Sciatic nerve (tissue), 2 donors: ENCODE measurements at places on chromosomes 16 and 17.
A peak's percentile ranks its signal among the peaks of the same experiment; 100 is the strongest.

GRCh38 chr17:75271955-75272847 is 1.2 kb upstream of the MIF4GD start:
- no peak for DNase-seq

- no peak for DNase-seq
These were observed 3.2 kb downstream of the PITPNA start for GRCh38 chr17:1559047-1560043.

DNA sequence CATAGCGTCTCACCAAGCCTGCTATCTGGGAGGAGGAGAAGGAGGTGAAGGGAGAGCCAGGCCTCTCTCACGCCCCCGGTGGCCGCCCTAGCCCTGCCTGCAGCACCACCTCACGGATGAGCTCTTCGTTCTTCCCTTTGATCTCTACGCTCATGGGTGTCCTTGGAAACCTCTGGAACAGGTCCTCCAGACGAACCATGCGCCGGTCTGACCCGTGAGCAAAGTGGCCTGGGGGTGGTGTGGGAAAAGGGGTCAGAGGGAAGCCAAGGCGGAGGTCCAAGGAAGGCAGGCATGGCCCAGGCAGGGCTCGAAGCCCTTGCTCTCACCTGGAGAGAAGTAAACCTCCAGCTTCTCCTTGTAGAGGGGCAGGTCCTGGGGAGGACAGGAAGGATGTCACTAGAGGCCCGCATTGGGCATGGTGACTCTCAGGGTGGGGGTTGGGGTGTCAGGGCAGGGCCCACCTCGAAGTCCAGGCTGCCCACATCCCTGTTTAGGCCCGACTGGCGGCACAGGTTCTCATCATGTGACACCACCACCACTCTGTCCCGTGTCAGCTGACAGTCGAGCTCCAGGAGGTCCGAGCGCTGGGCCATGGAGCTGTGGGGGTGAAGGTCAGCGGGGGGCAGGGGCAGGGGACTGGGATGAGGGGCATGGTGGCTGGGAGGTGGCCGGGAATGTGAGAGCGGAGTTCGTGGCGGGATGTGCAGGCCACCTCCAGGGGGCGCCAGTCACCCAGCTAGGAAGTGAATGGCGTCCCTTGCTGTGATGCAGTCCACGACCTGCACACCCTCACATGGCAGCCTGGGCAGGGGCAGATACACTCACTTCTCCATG is 923 bp downstream of the GDPD3 start:
- peak; percentile 75 for DNase-seq

- DNase-seq, result no peak
These were observed 26.3 kb upstream of the OR4D1 start for GRCh38 chr17:58121925-58122324.

DNA sequence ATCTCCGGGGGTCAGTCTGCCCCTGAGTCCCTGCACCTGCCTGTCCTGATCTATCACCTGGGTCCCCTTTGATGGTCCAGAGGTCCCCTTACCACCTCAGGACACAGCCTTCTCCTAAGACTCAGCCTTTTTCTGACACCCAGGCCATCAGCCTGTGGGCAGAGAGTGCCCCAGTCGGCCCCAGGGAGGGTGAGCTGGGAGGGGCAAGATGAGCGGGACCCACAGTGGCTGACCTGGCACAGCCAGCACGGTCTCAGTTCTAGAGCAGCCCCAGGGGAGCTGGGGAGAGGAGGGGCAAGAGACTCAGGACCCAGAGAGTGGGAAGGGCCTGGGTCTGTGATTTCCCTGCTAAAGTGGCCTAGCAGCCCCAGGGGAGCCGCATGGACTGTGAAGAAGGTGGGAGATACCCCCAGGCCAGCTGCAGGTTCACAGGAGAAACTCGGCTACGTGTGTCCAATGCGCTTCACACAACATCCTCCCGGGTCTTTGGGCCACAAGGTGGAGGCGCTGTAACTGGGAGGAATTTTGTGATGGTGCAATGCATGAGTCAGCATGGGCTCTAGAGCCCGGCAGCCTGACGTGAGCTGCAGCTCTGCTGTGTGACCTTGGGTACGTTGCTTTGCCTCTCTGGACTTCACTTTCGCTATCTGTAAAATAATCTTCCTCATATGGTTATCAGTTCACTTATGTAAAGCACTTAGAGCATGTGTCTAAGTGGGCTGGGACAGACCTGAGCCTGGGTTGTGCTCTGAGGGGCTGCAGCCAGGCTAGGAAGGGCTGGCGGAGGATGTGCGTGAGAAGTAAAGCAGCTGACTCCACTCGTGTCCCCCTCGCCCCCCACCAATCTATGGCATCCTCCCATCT is 67.2 kb upstream of the LHX1 start:
- no peak for DNase-seq

DNA sequence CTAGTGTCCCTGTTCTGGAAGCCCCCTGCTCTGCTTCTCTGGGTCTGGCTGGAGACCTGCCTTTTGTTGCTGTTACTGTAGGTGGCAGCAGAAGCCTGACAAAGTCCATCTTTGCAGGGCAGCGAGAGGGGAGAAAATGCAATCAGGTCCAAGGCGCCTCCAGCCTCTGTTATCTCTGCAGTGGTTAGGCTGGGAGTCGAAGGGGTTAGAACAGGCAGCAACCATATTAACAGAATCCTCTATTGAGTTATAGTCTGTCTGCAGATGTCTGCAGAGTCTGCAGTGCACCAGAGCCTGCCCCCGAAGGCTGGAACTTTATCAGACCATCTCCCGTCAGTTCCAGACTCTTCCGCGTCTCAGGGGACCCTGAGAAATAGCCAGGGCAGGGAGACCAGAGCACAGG is 404.9 kb upstream of the EEF2KMT start:
- DNase-seq, result no peak

GRCh38 chr17:35627417-35627816 is 40.3 kb downstream of the AP2B1 start:
- DNase-seq, result no peak

DNA sequence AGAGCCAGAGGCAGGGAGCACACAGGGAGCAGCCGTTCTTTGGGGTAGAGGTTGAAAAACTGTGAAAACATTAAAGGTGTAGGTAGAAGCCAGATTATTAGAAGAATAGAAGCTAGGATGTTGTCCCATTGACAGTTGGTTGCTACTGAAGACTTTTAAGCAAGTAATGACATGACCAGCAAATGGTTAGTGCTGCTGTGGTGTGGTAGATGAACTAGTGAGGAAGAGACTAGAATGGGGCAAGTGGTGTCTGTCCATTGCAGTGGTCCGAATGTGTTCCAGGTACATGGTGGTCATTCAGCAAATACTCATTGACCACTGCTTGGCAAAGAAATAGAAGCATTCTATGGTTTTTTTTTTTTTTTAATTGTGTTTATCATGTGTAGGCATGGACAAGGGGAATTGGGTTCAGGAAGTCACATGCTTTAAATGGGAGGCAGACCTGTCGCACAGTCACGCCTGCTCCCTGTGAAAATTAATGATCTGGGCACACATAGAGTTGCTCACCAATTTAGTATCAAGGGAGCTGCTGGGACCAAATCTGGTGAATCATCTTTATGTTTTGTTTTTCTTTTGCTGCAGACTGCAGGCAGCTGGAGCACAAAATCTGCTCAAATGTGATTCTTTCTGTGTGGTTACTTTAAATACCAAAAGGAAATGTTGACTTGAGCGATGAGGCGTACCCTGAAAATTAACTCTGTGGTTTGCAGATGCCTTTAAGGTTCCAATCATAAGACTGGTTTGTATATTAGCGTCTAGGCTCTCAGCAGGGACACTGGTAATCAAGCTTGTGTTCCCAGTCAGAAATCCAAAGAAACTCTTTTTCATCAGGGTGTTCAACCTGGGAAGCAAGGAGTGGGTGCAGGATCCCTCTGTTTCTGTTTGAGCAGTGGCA is 30.7 kb downstream of the YPEL2 start:
- DNase-seq, result no peak

DNA sequence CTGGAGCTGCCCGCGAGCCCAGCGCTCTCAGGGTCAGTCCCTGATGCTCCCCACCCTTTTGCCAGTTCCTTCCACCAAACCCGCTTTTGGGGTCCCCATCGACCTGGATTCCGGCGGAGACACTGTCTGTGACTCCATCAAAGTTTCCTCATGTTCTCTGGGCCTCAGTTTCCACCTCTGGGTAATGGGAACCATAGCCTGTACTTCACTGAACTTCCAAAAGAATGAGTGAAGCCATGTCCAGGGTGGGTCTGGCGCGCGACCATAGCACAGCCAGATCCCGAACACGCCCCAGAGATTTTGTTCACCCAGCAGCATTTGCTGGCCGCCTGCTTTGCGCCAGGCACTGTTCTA is 327 bp downstream of the SDR42E2 start:
- no peak for DNase-seq

- no peak for DNase-seq
These were observed 5.2 kb upstream of the AATF start for GRCh38 chr17:36943250-36944191.

GRCh38 chr17:56499799-56500388 is 93.6 kb upstream of the NOG start:
- DNase-seq, result no peak

DNA sequence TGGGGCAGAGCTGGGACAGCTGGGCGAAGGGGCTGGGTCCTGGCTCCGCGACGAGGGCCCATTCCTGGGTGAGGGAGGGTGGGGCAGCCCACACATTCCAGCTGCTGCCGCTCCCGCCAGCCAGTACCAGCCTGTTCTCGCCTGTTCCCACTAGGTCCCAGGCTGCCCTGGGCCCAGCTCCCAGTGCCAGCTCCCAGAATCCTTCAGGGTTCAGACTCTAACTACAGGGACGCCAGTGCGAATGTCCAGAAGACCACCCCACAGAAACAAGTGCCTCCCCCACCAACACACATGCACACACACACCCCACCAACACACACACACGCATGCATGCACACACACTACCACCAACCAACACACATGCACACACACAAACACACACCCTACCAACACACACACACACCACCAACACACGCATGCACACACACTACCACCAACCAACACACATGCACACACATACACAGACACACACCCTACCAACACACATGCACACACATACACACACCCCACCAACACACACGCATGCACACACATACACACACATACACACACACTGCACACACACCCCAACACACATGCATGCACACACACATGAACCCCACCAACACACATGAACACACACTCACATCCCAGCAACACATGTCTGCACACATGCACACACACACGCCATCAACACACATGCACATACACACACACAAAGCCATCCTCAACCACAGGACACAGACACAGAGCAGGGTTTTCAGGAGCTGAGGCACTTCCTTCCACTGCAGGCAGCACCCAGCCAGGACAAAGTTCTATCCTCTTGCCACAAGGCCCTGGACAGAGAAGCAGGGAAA is 27.5 kb upstream of the KRT17 start:
- no peak for DNase-seq

- DNase-seq, result no peak
These were observed 17.4 kb downstream of the MMP15 start for GRCh38 chr16:58042886-58043515.

GRCh38 chr16:54783226-54783625 is 147.4 kb upstream of the IRX5 start:
- no peak for DNase-seq

GRCh38 chr17:63841350-63842172 is 924 bp downstream of the SMARCD2 start:
- DNase-seq, result peak; percentile 79

GRCh38 chr17:57898487-57899311 is 48.9 kb upstream of the MRPS23 start:
- DNase-seq, result peak; percentile 72

DNA sequence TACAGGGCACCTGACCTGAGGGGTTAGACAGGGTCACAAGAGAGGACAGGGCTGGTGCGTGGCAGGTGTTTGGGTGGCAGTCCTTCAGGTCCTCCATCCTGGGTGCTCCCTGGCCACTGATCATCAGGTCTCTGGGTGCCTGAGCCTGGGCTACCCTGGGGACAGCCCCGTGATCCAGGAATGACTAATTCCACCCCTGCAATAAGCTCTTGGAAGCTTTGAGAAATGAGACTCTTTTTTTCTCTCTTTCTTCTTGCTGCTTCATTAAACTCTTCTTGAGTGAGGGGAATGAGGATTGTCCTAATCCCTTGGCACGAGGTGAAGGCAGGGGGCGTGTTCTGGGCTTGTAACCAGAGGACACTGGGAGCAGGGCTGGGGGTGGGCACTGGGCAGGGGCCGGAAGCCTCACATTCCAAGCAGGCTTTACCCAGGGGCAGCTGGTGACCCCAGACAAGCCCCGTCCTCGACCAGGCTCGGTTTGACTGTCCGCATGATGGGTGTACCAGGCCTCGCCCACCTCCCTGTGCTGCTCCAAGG is 21.4 kb upstream of the SPNS2 start:
- no peak for DNase-seq

- no peak for DNase-seq
These were observed 772.8 kb downstream of the CDH8 start for GRCh38 chr16:61263400-61263799.

DNA sequence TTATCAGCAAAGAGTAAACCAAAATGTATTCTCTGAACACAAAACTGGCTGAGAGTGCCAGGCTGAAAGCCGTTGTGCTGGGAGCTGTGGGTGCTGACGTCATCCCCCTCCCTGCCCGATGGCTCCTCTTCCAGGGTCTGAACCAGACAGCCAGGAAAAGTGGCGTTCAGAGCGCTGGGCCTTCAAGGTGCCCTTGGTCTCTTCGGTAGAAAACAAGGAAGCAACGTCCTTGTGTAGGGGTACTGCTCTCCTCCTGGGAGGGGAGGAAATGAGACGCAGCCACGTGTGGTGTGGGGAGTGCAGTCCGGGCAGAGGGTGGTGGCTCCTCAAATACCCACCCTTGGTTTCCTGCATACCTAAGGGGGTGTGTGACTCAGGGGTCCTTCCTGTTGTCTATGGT is 394.7 kb downstream of the SEC14L1 start:
- peak; percentile 51 for DNase-seq

DNA sequence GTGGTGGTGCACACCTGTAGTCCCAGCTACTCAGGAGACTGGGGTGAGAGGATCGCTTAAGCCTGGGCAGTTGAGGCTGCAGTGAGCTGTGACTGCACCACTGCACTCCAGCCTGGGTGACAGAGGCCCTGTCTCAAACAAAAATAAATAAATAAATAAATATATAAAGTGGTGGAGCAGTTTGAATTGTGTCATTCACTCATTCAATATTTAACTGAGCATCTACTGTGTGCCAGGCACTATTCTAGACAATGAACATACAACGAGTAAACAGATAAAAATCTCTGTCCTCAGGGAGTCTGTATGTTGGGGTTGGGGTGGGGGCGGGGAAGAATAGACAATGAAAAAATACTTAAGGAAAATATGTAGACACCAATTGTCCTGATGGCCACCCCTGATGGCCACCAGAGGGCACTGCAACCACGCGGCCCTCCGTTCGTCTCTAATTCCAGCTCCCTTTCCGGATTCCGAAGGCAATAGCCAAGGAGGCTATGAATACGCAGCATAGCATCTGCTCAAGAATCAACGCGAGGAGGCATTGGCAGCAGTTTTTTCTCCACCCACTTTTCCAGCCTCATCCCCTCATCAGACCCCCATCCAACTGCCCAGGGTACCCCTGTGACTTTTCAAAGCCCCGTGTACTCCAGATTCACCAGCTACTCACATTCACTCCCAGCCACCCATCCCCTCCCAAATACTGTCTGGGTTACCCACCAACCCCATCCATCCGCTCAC is 21.4 kb downstream of the QPRT start:
- DNase-seq, result peak; percentile 75
